Glutamatergic neuron (in vitro differentiated cells): ENCODE measurements at places on chromosomes 4 and X.

DNA sequence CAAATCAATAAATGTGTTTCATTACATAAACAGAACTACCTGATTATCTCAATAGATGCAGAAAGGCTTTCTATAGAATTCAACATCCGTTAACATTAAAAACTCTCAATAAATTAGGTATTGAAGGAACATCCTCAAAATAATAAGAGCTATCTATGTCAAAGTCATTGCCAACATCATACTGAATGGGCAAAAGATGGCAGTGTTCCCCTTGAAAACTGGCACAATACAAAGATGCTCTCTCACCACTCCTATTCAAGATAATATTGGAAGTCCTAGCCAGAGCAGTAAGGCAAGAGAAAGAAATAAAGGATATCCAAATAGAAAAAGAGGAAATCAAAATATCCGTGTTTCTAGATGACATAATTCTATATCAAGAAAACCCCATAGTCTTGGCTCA, 466.4 kb downstream of the MAGEE1 start:
- no peak for DNase-seq

DNA sequence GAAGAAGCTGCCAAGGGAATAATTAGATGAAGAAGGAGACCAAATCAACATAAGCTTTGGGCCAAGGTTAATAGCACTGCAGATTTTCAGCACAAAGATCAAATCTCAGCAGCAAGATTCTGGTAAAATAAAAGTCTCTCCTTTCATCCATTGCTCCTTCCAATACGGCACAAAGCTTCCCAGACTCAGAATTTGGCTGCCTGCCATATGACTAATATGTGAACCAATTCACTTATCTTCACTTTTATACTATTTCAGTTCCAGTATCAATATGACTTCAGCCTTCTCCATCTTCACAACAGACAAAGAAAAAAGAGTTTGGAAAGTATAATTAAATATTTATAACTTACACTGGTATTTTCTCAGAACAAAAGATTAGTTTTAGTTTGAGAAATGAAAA, 978.3 kb upstream of the GRID2 start:
- no peak for DNase-seq

GRCh38 chrX:47170861-47171692, 22.6 kb upstream of the UBA1 start:
- DNase-seq: no peak

DNA sequence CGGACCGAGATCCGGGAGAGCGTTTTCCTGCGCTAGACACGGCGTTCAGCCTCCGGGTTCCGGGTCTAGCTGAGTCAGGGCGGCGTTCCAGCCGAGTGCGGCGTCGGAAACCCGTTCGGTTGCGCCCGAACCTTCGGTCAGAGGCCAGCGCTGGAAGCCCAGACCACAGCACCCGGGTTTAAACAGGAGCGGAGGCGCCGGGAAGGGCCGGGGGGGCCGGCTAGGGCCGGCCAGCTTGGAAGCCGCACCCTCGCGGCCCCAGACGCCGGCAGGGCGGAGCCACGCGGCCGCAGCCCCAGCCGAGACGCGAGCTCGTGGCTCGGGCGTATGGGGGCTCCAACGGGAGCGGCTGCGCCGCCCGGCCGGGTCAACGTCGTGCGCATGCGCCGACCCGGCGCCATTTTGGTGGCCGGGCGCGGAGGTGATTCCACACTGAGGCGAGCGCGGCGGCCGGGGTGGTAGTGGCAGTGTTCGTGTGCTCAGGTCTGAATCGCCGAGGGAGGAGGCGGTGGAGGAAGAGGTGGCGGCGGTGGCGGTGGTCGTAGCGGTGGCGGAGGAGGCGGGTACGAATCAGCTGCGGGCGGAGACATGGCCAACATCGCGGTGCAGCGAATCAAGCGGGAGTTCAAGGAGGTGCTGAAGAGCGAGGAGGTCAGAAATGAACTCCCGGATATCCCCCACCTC, at the start of gene UBE2K:
TSS of gene UBE2K (plus strand) at position 397 of the 684 bp plus-strand sequence. CDS start at position 589, 192 bp downstream.
- DNase-seq: peak; percentile 93

GRCh38 chr4:36343501-36344175, 62.2 kb downstream of the DTHD1 start:
- DNase-seq: no peak

GRCh38 chr4:174596513-174596912, 74.2 kb upstream of the HPGD start:
- no peak for DNase-seq

DNA sequence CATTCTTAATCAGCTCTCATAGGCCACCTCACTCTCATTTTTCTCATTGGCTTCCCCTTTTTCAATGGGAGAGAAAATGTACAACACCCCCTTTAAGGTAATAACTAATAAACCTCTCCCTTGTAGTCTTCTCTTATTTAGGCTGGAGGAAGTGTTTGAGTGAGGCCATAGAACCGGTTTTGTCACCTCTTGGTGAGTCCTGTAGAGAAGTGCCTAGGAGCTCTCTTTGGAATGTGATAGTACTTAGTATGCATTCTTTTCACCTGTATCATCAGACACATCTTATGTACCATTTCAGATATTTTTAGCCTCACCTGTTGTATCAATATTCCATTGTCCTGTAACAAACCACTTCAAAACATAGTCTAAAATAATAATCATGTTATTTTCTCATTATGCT, 3.5 kb upstream of the TAB3 start:
- DNase-seq: no peak

- no peak for DNase-seq
Measured at GRCh38 chr4:182246401-182247205, 3.4 kb downstream of the TENM3 start.

GRCh38 chr4:147839663-147840062, 107.8 kb downstream of the ARHGAP10 start:
- DNase-seq: no peak

- no peak for DNase-seq
Measured at GRCh38 chr4:173214231-173214630, 45.6 kb downstream of the GALNT7 start.

GRCh38 chrX:87924619-87925018, 407.0 kb downstream of the KLHL4 start:
- DNase-seq: no peak

- no peak for DNase-seq
Measured at GRCh38 chr4:142556048-142556447, 290.1 kb downstream of the INPP4B start.
